ENCODE measurements at places on chromosomes 7 and 10. TPM values are rescaled to one million over a fixed set of nuclear protein-coding genes. Genes with fewer than 3 reads are reported as not detected.

- no peak for DNase-seq
These were observed 4.8 kb upstream of the FAM24B start for GRCh38 chr10:122884166-122884565.

DNA sequence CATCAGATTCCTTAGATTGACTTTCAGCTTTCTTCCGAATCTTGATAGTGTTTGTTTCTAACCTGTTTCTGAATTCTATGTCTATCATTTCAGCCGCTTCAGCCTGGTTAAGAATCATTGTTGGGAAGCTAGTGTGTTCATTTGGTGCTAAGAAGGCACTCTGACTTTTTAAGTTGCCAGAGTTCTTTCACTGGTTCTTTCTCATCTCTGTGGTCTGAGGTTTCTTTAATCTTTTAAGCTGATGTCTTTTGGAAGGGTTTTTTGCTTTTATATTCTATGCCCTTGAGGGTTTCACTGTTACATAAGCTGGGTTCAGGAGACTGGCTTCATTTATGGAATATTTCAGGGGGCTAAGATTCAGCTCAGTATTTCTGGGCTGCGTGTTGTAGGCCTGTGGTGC, 104.5 kb upstream of the PRSS58 start:
- DNase-seq: no peak

DNA sequence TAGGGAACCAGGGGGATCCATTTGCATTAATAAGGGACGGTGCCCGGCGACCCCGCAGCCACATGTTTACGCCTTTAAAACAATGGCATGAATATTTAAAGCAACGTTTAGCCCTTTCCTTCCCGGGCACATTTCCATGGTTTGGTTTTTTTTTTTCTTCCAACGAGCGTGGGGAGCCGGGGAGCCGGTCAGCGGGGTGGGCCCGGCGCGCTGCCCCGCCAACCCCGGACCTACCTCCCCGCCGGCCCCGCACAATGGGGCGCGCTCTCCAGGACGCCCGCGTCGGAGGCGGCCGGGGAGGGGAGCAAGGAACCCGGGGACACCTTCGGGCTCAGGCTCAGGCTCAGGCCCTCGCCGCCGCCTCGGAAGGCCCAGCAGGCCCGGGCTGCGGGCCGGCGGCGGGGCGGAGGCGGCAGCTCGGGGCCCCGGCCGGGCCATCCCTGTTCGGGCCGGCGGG, 1.0 kb downstream of the SEPHS1 start:
- DNase-seq: no peak

- no peak for DNase-seq
These were observed 27.1 kb downstream of the ZNF775 start for GRCh38 chr7:150406312-150406566.

DNA sequence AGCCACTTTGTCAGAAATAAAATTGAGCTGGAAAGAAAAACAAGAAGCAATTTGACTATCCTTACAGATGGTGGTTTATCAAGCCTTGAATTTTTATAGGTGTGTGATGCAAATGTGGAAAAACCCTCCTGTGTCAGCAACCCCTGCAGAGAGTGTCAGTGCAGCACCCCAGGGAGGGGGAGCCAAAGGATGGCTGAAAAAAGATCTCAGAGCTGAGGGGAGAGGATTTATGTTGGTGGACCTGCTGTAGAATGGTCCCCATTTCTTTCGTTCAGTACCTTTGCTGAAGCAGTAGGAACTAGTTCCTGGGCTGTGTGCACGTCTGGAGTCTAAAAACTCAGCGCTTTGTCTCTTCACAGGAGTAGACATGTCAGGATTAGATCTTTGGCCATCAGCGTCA, 239.0 kb downstream of the PHTF2 start:
- DNase-seq: no peak

The KLLN gene
- not detected for total RNA-seq

GRCh38 chr7:25386311-25386744, 158.0 kb upstream of the NPVF start:
- DNase-seq: no peak

Measured in MG63 (cell line).